Activated T-helper 9 cell treated with anti-CD3 and anti-CD28 coated beads, Interleukin-2, amount 50 U/mL, for 16 hours (primary cell): ENCODE measurements at places on chromosomes 6 and 20.

- DNase-seq: no peak
Observed at GRCh38 chr6:121590438-121590837, 155.0 kb downstream of the GJA1 start.

DNA sequence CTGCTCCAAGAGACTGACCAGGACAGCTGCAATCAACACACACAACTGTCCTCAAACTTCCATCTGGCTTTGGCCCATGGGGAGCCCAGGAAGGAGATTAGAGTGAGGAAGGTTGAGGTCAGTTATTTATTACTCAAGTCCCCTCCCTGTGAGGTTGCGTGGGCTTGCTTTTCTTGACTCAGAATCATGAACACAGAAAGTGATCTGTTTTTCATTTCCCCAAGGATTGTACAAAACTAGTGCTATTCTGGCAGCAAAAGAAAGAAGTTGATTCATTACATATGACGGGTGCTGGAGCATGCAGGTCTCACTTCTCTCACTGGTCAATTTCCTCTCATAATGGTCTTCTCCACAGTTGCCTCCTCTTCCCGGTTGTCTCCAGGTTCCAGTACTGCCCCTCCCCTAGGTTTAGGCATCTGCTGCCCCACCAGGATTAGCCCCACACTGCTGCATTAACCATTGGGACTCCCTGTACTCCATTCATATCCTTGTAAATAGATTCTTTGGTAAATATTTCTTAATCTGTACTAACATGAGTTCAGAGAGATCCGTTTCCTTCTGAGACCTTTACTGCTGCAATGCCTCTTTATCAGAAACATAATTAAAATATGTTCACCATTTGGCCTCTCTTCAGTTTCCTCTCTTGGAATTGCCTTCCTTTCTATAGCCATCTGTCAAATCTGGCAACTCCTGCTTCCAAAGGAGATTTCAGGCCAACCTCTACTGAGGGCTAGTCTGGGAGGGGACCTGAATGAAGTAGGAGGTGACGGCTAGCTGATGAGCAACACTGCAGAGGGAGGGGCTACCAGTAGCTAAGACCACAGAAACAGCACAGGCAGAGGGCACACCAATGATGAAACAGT lies 888.8 kb downstream of the QKI start:
- no peak for DNase-seq

- no peak for DNase-seq
Observed at GRCh38 chr20:61769286-61769832, 296.3 kb downstream of the TAF4 start.

- DNase-seq: no peak
Observed at GRCh38 chr6:54060286-54060685, 51.0 kb upstream of the MLIP start.

- no peak for DNase-seq
Observed at GRCh38 chr6:167330750-167331149, 5.9 kb downstream of the TTLL2 start.

GRCh38 chr6:119210596-119210995 lies 132.1 kb upstream of the FAM184A start:
- no peak for DNase-seq

DNA sequence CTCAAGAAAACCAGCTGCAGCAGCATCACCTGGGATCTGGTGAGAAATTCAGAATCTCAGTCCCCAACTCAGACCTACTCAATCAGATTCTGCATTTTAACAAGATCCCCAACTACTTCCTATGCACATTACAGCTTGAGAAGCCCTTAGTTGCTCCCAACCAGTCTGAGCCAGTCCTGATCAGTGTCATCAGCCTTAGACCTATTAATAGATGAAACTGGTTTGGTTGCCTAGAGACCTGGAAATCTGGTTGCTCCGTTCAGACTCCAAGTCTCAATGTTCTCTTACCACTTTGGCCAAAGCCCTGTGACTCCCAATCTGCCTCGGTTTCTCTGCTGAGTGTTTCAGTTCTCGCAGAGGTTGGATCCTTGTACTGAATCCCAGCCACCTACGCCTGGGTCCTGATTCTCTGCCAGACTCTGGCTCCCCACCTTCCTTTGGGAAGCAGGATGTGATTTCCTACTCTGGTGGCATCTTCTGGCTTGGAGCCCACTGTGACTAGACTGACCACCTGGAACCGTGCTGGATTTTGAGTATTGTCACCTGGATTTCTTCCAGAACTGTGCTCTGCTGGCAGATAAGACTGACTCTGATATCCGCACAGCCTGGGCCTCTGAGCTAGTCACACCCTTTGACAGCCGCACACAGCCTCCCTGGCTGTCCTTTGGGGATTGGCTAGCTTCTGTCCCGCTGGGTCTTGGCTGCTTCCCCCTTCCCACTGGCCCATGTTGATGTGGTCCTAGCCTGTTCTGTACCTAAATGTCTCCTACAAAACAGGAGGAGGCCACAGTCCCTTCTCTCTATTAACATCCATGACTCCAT lies 20.3 kb upstream of the ATXN1 start:
- DNase-seq: no peak

DNA sequence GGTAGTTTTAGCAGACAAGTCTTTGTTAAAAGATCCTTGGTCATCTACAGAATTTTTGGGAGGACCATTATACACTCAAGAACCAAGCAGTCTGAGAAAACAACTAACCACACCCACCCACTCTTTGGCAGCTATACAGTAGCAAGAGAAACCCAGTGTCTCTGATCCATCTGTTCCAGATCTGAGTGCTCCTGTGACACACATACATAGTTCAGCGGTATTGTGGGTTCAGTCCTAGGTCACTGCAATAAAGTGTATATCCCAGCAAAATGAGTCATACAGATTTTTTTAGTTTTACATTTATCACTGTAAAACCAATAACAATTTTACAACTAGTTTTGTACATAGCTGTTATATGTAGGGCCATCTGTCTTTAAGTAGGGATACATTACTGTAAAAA lies 47.4 kb upstream of the PAK5 start:
- DNase-seq: no peak

GRCh38 chr6:150831577-150831976 lies 33.9 kb upstream of the MTHFD1L start:
- no peak for DNase-seq

GRCh38 chr6:50049829-50050228 lies at the start of gene DEFB112:
Gene DEFB112, minus strand, starts transcription at chr6:50049929. Its CDS starts 60 bp downstream, at chr6:50049869.
- no peak for DNase-seq

GRCh38 chr6:111487661-111488060 lies 4.6 kb upstream of the REV3L start:
- no peak for DNase-seq

- no peak for DNase-seq
Observed at GRCh38 chr6:22026164-22026678, 270.6 kb downstream of the PRL start.

DNA sequence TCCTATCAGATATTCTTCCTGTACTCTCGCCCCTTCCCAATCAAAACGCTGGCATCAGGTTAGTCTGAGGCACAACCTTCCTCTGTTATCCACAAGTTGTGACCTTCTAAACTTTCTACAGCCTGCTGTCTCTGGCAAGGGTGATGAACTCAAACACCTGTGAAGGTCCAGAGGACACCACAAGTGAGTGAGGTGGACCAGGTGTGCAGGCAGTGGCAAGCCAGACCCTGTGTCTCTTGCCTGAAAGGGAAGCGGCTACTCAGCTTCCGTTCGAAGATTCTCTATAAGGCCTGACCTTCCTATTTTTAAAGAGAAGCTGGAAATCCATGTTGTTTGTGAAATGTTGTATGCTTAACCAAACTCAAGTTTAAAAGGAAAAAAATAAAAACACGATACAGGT lies 36.8 kb downstream of the GCM1 start:
- no peak for DNase-seq

DNA sequence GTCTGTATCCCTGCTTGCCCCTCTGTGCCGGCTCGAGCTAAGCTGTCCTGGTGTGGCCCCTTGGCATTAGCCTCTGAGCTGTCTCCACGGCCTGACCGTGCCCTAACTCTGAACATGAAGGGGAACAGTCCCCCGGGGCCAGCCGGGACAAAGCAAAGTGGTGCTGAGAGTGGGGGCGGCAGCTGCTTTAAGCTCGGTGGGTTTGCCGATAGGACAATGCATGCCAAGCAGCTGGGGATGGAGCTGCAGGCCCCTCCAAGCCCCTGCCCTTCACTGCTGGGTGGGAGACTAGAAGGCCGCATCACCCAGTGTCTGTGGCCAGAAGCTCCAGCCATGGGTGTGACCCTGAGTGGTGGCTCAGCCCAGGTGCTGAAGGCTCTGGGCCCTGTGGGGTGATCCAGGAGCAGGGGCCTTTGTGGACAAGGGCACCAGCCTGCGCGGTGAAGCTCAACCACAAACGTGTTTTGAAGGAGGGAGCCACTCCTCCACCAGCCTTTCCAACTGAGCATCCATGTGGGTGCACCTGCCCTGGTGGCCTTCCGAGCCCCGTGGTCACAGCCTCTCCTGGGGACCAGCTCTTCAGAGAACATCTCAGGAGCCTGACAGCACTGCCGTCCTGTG lies 242.5 kb downstream of the ERMARD start:
- no peak for DNase-seq

DNA sequence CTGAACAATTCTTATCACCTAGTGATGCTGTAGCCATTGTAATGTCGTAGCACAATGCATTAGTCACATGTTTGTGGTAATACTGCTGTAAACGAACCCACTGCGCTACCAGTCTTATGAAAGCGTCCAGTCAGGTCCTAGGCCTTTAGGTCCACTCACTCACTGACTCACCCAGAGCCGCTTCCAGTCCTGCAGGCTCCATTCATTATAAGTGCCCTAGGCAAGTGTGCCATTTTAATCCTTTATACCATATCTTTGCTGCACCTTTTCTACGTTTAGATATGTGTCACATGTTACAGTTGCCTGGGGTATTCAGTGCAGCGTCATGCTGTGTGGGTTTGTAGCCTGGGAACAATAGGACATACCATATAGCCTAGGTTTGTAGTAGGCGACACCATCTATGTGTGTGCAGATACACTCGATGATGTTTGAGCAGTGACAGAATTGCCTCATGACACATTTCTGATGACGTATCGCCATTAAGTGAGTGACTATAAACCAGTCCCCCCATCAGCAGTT lies 15.4 kb downstream of the IGF2R start:
- DNase-seq: no peak

- no peak for DNase-seq
Observed at GRCh38 chr6:24985323-24985722, 49.6 kb upstream of the RIPOR2 start.

- DNase-seq: no peak
Observed at GRCh38 chr20:60060593-60060992, 102.4 kb downstream of the CDH26 start.

DNA sequence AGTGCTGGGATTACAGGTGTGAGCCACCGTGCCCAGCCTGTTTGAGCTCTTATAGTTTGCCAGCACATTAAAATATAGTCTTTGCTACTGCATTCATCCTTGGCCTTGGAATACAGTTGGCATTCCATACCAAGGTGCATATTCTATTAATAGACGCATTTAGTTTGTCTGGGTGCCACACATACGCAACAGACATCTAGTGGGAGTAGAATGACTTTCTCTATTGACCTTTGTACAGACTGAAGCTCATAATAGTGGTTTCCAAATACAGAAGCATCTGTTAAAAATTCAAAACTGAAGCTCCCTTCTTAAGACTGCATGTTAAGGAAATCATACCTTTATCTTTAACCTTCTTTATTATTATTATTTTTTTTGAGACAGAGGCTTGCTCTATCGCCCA lies 46.7 kb upstream of the FNDC1 start:
- DNase-seq: no peak

DNA sequence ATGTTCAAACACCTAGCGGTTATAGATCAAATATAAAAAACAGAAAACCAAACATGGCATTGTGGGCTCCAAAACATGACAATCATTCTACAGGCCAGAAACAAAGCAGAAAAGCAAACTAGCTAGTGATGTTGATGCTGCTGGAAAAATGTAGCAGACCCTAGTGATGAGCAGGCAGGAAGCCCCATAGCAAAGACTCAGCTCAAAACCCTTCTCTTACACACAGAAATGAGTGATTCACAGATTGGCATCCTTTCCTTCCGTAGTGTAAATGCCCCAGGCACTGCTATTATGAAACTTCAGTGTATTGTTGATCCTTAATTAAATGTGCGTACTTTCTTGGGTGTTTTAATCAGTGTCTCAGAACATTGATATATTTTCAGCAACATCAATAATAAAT lies 425.1 kb downstream of the UTRN start:
- no peak for DNase-seq

DNA sequence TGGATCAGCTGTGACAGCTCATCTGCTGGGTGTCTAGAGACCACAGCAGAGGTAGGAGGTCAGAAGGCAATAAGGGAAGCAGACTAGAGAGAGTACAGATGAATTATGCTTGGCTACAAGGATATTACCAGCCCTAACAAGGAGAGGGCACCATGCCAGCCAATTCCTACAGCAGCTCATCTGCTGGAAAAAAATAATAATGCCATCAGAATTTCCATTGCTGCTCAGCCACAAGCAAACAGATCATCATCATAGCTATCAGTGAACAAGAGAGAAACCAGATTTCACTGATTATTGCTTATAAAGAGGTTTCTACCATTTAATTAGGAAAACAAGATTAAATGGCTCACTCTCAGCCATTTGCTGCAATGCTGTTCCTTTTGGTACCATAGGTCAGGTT lies 66.5 kb downstream of the PSMG4 start:
- no peak for DNase-seq

DNA sequence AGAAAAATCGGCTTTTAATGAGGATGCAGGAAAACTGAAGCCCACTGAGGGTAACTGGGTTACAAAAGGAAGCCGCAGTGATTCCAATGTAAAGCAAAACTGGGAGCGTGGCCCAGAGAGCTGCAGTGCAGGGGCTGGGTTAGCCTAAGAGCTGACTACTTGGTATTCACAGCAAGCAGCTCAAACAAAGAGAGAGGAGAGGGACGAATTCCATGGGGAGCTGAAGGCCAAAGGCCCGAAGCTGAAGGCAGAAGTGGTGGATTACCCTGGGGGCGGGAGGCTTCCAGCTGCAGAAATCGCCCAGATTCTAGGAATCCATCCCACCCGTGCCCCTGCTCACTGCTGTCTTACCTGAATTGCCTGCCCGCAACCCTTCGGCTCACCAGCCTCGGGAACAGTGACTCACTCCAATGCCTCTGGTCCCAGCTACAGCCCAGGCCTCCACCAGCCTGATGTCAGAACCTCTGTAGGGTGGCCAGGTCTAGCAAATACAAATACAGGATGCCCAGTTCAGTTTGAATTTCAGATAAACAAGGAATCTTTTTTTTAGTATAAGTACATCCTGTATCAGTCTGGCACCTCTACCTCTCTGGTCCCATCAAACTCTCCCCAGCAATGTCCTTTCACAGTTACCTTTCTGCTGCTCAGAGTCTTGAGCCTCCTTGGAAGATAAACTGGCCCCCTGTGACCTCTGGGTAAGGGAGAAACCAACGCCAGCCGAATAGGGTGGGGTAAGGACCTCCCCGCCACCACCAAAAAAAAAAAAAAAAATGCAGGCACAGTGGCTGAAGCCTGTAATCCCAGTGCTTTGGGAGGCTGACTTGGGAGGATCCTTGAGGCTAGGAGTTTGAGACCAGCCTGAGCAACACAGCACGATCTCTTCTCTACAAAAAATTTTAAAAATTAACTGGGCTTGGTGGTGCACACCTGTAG lies 14.6 kb upstream of the ZMYND8 start:
- no peak for DNase-seq
